ENCODE measurements at places on chromosomes 3 and 15. TPM values are rescaled to one million over a fixed set of nuclear protein-coding genes. Genes with fewer than 3 reads are reported as not detected.

DNA sequence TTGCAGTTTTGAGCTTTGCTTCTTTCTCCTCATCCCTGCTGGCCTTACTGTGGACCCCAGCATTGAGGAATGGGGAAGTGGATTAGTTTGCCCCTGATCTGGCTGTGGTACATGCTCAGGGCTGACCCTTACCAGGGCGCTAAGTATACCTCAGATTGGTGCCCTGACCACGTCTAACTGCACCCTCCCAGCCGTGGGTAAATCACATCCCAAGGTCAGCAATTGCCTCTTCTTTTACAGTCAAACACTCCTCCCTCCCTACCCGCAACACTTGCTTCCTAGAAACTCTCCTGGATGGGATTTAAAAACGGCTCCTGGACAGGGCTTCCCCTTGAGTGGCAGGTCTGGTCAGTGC lies 437.9 kb downstream of the NR2F2 start:
- H3K36me3 ChIP-seq, result no peaks in the 10 kb centered on the region
- no peak for DNase-seq
- H3K27me3 ChIP-seq, result no peaks in the 10 kb centered on the region
- no peak overlapping the region for H3K27ac ChIP-seq

The FGD5 gene
- not detected for total RNA-seq

DNA sequence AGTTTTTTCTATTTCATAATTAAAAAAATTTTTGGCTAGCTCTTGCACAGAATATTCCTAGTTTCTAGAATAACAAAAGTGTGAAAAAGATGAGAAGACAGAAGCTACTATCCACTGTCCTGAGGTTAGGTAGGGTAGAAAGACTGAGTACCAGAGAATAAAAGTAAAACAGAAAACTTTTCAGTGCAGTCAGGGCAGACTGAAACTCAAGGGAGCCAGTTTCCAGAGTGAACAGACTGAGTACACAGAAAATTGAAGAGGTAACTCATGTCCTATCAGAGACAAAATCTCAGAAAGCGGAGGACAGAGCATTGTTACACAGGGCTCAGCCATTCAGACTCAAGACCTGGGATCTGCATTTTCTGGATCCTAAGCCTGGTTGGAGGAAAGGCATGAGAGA lies 8.8 kb upstream of the FBXO40 start:
- H3K4me3 ChIP-seq, result no peak overlapping the region
- H3K36me3 ChIP-seq, result no peaks in the 10 kb centered on the region
- H3K27me3 ChIP-seq, result peaks cover 18% of the 10 kb centered on the region
- no peak overlapping the region for H3K27ac ChIP-seq

The SIAH2 gene
- 133 TPM for total RNA-seq

The SRGAP3 gene
- 0.40 TPM for total RNA-seq

GRCh38 chr3:18054625-18055024 lies 312.2 kb upstream of the TBC1D5 start:
- H3K27ac ChIP-seq, result no peak overlapping the region
- H3K4me1 ChIP-seq, result no peaks in the 10 kb centered on the region
- DNase-seq, result no peak
- H3K27me3 ChIP-seq, result peaks cover 2% of the 10 kb centered on the region
- H3K36me3 ChIP-seq, result no peaks in the 10 kb centered on the region
- no peak overlapping the region for H3K4me3 ChIP-seq

The AVEN gene
- 14.9 TPM for total RNA-seq

GRCh38 chr15:77546050-77546501 lies 86.6 kb downstream of the LINGO1 start:
- H3K27me3 ChIP-seq, result peaks cover 9% of the 10 kb centered on the region
- no peak overlapping the region for H3K27ac ChIP-seq
- H3K4me1 ChIP-seq, result peaks cover 9% of the 10 kb centered on the region
- H3K36me3 ChIP-seq, result no peaks in the 10 kb centered on the region
- H3K4me3 ChIP-seq, result no peak overlapping the region

The GOLGA8A gene
- total RNA-seq, result 244 TPM

The TGM4 gene
- not detected for total RNA-seq

The FGF12 gene
- total RNA-seq, result not detected

DNA sequence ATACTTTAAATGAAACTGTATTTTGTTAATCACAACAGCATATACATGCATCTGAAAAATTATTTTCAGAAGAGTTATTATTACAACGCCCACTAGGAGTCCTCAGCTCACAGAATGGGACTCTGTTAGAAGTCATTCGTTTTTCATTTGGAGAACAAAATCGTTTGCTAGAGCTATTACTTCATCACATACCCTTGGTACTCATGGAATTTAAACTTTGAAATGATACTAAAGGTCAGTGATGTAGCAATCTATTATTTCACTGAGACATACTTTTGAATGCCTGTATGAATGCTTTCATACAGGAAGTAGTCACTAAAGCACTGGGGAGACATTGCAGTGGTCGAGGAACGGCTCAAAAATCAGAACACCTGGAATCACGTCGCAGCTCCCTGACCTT lies 198.1 kb downstream of the MBNL1 start:
- no peaks in the 10 kb centered on the region for H3K27me3 ChIP-seq
- peaks cover 6% of the 10 kb centered on the region for H3K4me1 ChIP-seq
- H3K4me3 ChIP-seq, result no peak overlapping the region
- peaks cover 22% of the 10 kb centered on the region for H3K36me3 ChIP-seq

DNA sequence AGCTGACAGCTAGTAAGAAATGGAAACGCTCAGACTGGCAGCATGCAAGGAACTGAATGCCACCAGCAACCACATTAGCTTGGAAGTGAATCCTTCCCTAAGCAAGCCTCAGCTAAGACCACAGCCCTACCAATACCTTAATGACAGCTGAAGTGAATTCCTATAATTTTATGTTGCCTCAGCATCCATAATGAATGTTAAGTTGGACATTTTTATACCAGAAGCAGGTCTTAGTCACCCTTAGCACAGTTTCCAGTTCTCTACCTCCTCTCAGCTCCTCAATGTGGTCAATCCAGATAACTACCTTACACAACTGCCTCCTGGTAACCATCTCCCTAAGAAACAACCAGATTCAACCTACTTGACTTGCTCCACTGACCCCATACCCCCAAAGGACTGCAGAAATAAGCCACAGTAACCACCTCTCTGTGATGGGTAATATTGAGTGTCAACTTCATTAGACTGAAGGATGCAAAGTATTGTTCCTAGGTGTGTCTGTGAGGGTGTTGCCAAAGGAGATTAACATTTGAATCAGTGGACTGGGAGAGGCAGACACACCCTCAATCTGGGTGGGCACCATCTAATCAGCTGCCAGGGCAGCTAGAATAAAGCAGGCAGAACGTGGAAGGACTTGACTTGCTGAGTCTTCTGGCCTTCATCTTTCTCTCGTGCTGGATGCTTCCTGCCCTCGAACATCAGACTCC lies 33.5 kb downstream of the NEDD4 start:
- no peak for DNase-seq
- no peaks in the 10 kb centered on the region for H3K4me1 ChIP-seq
- no peak overlapping the region for H3K4me3 ChIP-seq
- no peaks in the 10 kb centered on the region for H3K27me3 ChIP-seq
- H3K27ac ChIP-seq, result no peak overlapping the region

The HTR3E gene
- not detected for total RNA-seq
